ENCODE measurements at places on chromosomes 4 and X.
A peak's percentile ranks its signal among the peaks of the same experiment; 100 is the strongest.

DNA sequence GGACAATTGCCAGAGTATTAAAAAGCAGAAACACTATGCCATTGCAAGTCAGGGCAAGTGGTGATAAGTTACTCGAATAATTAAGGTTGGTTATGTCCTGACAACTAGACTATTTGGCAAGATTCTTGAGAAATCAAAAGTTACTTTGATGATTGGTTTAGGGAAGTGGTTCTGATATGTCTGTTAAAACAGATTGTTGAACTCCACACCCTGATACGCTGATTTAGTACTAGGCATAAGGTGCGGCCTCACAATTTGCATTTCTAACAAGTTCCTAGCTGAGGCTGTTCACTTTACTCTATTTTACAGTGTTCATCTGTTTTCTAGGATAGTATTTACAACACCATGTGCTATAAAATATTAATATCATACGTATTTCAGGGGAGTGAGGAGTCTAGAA, 12.5 kb downstream of the GABRA4 start:
- no peak for DNase-seq

DNA sequence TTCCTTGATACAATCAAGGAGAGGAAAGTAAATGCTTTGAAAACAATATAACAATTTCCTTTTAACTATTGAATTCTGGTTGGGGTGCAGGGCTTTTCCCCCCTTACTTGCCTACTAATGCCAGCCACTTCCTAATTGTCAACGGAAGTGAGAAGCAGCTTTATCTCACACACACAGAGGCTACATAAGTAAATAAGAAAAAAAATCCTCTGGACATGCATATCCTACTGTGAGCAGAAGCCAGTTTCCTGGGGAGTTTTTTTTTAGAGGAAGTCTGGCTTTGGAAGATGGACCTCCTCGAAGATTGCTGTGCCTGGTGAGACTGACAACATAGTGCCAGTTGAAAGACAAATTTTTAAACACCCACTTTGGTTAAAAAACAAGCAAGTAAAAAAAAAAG, 180.6 kb downstream of the OPHN1 start:
- no peak for DNase-seq

DNA sequence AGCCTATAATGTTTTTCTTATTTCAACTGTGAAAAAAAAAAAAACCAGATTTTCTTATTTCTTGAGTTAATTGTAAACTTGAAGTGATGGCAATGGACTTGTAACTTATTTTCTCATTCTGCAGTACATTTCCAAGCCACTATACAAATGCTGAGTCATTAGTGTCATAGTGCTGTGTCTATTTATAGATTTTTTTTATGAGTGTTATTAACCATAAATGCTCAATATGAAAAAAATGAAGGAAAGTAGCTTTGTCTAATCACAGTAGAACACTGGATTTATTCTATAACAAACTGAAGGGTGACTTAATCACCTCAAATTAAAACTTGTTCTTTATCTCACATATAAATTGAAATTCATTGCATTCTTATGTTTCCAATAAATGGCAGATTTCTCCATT, 718.6 kb downstream of the CCSER1 start:
- no peak for DNase-seq

GRCh38 chr4:31141832-31142142, 421.6 kb downstream of the PCDH7 start:
- no peak for DNase-seq

DNA sequence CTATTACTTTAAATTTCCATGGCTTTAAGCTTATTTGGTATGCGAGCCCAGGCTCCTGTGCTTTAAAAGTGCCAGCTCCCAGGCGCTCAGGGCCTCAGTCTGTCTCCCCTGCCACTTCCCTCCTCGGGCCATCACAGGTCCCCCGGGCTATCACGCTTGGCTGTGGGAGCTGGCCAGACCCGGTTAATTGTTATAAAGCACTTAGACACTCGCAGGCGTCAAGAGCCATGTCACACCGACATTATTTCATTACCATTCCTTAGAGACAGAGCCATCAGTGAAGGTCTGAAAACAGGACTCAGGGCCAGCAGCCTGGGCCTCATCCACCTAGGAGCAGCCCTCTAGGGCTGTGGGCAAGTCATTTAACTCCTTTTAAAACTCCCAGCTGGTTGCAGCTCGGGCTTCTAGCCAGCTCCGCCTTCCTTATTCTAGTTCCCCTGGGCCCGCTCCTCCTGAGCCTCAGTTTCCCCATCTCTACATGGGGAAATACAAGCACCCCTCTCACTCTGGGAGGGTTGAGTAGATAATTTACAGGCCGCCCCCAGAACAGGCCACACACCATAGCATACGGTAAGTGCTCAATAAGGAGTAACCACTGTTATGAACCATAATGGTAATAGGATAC, 99.0 kb downstream of the HMX1 start:
- DNase-seq = no peak

- DNase-seq = no peak
These were observed 66.7 kb downstream of the DRD5 start for GRCh38 chr4:9847968-9848748.

DNA sequence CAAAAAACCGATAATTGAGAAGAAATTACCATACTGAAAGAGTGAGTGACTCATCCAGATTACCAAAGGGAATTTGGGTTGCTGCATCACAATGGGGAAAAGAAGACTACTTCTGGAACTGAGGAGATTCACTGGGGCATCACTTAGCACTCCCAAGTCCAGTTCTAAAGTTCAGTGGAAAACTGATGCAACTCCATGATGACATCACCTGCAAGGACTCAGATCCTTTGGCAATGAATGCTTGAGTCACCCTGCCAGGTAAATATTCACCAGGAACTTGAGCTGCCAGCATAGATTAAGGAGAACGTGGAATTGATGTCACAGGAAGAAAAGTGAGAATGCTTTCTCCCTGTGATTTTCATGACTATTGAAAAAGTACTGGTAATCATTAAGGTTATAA, 32.0 kb upstream of the SMIM10L2A start:
- no peak for DNase-seq

DNA sequence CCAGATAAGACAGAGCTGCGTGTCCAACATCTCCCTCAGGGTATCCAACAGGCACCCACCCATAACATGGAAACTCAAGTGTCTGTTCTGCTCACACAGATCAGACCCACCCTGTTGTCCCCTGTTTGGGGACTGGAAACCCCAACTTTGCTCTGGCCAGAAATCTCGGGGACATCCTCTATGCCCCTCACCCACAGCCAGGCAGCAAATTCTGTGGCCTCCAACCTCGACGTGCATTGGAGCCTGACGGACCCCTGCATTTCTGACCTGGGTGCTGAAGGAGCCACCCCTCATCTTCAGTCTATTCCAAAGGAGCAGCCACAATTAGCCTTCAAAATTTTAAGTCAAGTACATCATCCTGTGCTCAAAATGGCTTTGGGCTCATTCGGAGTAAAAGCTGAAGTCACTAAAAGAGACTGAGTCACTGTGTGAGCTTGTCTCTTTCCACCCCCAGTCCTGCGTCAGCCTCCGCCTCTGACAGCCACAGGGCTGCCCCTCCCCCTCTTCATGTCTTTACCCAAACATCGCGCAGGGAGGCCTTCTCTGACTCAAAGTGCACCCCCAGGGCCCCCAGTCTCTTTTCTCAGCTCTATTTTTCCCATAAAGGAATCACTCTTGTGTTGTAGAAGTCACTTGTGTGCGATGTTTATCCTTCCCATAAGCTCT, 24.4 kb upstream of the PDE6B start:
- DNase-seq = no peak

DNA sequence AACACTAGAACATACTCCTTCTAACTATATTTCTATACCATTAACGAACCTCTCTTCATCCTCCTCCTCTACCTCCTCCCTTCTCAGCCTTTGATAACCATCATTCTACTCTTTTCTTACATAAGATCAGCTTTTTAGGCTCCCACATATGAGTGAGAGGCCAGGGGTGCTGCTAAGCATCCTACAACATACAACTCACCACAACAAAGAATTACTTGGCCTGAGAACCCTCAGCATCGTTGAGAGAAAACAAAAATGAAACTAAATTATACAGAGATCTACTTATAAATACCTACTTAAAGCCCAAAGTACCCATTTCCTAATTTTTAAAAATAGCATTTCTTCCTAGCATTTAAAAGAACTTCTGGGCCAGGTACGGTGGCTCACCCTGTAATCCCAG, 77.7 kb downstream of the CC2D2A start:
- no peak for DNase-seq

DNA sequence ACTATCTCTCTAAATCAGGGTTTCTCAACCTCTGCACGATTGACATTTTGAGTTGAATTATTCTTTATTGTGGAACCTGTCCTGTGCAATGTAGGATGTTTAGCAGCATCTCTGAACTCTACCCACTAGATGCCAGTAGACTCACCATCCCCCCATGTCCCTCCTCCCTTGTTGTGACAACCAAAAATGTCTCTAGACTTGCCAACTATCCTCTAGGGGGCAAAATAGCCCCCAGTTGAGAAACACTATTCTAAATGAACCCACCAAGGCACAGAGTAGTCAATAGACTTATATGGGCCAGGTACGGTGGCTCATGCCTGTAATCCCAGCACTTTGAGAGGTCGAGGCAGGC, 49.1 kb upstream of the GAB1 start:
- DNase-seq = no peak

DNA sequence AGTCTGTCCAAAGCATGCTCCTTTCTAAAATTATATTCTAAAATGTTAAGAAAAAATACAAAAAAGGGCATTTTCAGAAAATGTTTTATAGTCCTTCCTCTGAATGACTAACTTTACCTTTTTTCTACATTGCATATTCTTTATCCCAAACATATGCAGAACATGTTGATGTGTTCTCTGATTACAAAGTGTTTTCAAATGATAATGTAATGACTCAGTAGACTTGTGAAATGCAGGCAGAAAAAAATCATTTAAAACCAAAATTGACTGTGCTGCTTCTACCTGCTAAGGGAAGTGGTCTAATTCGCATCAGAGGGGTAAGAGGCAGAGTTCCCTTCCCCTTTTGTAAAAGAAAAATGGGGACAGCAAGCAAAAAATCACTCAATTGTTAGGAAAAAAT, 22.7 kb upstream of the YTHDC1 start:
- DNase-seq = no peak

DNA sequence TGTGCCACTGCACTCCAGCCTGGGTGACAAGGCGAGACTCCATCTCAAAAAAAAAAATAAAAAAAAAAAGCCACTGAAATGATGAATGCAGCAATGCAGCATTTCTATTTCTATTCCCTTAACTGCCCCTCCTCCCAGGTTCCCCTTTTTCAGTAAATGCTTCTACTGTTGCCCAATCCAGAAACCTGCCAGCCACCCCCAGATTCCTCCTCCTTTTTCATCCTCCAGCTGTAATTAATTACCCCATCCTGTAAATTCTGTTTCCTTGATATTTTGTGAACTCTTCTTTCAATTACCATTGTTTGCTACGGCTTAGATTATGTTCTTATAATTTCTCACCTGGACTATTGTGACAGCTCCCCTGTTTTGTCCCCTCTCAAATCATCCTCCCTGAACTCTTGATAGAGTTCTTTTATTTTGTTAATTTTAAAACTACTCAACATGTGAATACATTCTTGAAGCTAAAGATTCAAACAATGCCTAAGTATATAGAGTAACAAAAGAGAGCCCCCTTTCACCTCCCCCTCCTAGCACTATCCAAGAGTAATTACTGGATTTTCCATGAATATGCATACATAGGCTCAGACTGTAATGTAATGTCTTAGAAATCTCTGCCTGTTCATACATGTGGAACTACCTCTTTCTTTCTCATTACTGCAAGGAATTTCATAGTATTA, 140.6 kb upstream of the GPC4 start:
- DNase-seq = no peak

- no peak for DNase-seq
These were observed 49.5 kb downstream of the GK start for GRCh38 chrX:30702736-30703135.

DNA sequence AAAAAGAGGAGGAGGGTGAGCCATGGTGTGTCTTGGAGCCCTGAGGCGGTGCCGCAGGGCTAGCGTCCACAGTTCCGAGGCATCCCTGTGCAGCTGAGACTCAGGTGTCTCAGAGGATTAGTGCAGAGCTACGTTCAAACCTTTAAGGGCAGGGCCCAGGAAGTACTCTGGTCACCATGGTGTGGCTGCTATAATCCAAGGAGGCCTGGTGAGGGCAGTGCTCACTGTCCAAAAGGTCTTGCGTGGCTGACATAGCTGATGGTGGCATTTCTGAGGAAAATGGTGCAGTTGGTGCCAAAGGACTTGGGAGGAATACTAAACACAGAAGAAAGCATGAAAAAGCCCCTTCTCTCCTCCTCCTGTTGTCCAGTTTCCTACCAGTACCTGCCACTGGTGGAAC, 146.9 kb downstream of the DCHS2 start:
- DNase-seq = peak; percentile 5

DNA sequence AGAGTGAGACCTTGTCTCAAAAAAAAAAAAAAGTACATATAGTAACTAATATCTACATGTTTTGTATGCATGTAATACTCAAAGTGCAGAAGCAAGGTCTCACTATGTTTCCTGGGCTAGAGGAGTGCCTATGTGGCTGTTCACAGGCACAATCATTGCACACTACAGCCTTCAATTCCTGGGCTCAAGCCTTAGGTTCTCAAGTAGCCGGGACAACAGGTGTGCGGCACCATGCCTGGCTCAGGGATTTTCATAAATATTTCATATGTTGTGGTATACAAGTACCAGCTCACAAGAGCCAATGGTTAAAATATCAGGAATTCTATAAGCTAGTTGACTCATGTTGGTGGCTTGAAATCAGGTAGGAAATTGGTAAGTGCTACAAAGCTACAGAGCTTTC, 94.8 kb downstream of the LARP7 start:
- DNase-seq = no peak

DNA sequence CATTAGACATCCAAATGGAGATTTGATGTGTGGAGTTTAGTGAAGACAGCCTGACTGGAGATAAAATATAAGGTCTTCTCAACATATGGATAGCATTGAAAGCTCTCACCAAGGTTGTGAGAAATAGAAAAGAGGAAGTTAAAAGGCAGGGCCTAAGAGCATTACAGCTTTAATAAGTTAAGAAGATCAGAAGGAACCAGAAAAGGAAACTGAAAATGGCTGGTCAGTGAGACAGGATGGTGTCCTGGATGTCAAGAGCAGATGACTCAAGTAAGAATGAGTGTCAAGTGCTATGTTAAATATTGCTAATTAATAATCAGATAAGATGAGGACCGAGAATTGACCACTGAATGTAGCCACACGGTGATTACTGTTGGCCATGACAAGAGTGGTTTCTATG, 642.9 kb downstream of the STPG2 start:
- no peak for DNase-seq

- no peak for DNase-seq
These were observed 116.5 kb downstream of the FAM13A start for GRCh38 chr4:88940506-88940905.

GRCh38 chrX:115958687-115959359, 211.7 kb upstream of the AGTR2 start:
- DNase-seq = no peak

DNA sequence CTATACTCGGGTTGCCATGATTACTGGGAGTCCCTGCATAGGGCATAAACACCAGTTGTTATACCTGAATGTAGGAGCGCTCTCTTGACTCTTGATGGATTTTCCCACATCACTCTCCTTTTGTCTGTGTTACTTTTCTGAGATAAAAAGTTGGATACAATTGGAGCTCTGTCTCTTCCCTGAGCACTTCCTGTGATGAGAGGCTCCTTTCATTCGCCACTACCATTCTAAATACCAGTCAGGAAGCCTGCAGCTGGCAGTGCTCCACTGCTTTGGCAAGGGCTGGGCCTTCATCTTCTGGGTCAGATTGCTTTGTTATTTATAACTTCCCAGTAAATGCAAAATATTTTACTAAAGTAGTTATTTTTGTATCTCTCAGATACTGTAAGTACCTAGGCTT, 13.9 kb downstream of the TCEANC start:
- peak; percentile 48 for DNase-seq

Measured in cardiac muscle cell (in vitro differentiated cells and primary cell).